Renal cortex interstitium (tissue), 15 donors: ENCODE measurements at places on chromosomes 6 and 20. TPM values are rescaled to one million over a fixed set of nuclear protein-coding genes. Genes with fewer than 3 reads are reported as not detected.

GRCh38 chr20:48673507-48673906 lies 154.3 kb downstream of the PREX1 start:
- DNase-seq, result no peak

DNA sequence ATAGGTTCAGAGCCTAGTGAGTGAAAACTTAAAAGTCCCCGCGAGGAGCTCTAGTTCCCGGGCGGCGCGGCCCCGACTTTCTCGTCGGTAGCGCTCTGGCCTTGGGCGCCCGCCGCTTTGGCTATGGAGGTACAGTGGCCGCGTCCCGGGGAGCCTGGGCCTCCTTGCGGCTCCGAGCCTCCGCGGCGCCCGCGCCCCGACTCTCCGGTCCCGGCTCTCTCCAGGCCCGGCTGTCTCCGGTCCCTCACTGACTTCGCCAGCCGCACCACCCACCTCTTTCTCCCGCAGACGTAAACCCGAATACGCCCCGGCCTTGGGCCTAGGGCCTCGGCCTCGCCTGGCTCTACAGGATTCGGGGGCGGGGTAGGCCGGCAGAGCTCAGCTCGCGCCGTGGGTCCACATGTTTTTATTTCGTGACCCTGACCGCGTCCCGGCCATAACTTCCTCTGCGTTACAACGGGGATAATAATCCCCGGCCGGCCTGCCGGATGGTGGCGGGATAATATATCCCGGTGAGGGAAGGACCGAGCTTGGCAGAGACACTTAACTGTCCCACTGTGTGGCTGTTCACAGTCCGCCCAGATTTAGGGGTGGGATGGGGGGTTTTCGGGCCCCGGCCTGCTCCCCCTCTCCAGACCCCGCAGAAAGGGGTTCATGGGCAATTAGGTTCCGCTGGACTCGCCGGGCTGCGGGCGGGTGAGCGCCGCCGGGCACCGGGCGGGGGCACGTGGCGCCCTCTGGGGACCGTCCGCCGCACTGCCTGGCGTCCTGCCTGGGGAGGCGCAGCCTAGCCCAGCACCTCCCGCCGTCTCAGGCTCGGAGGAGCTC lies 10.0 kb upstream of the TBX18 start:
- DNase-seq, result no peak

DNA sequence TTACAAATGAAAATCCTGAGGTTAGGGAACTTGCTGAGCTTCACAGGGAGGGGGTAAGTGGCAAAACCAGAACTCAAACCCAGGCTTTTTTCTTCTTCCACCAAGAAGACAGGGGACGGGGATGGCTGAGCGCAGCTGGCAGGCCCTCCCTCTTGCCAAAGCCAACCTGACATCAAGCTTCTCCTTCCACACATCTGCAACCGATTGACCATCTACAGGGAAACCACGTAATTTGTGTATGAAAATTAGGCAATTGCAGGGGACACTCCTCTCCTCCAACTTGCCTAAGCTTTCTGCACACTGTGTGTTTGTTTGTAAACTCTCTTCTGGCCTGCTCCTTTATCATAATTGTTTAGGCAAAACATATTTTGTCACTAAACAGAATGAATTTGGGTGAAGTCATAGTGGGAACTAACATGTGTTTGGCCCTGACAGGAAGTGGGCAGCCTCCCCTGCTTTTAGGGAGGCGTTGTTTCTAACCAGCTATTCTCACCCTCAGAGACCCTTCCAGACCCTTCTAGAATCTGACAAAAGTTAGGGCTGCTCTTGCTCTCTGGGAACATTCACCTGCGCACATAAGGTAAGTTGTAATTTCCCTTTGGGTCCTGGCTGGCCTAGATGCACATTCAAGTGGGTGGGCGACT lies 18.9 kb downstream of the ZNF831 start:
- DNase-seq, result no peak

CLIC5 gene
- polyA plus RNA-seq, result 184 TPM

SUMO4 gene
- polyA plus RNA-seq, result 0.79 TPM
